ENCODE measurements at places on chromosomes 7 and 10.

DNA sequence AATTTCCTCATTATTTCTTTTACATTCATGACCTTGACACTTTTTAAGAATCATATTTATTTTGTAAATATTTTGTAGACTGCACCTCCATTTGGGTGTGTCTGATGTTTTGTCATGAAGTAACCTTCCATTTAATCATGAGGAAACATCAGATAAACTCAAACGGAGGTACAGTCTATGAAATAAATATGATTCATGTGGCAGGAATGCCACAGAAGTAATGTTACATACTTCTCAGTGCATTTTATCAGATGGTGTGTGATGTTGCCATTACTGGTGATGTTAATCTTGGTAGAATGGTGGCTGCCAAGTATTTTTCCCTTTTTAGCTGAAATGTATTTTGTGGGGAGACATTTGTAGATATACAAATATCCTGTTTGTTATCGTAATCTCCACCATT is 64.9 kb downstream of the ZNF37A start:
- no peak for DNase-seq

- DNase-seq, result no peak
Measured at GRCh38 chr7:127632276-127632910, 14.5 kb upstream of the PAX4 start.

DNA sequence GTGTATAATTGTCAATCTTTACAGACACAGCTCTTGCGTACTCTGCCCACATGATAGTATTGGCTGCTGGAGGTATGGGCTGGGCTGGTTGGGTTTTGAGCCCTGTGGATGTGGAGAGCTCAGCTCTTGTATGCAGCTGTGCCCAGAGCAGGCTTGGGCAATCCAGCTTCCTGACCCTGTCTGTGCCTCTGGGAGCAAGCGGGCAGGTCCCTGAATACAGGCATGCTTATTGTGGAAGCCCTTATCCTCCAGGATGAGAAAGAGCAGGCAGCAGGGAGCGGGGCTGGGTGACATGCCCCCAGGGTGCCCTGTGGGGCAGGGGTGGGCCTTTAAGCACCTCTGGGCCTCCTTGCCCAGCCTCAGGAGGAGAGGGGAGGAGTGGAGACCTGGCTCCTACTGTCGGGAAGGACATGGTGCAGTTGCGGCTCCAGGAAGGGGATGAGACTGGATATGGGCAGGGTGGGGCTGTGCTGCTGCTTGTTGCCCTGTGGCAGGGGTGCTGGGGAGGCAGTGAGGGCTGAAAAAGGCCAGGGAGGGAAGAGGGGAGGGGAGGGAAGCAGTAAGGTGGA is 32.7 kb upstream of the SH2D4B start:
- no peak for DNase-seq

- no peak for DNase-seq
Measured at GRCh38 chr10:116968331-116968730, 36.7 kb downstream of the SHTN1 start.

DNA sequence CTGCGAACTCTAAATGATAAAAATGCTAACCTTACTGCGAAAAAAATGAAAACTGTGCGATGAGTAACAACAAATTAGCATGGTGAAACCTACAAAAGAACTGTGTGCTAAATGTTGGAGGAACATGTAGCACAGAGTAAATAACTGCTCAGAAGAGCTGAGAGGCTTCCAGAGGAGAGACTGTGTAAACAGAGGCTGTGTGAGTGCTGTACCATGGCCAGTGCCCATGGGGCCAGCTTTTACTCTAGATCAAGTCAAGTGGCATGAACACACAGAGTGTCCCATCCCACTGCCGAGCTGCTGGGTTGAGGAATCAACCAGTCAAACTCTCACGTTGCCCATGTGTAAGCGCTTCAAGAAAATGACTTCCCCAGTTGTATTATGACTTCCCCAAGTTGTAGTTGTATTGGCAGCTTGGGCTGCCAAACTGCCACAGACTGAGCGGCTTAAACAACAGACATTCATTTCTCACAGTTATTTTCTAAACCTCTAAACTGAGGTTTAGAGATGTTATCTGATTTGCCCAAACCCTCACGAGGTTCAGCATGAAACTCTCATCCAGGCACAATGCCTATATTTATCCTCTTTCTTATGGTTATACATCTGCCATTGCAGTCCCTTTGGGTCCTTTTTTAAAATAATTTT is 270.7 kb downstream of the ABCA13 start:
- no peak for DNase-seq

DNA sequence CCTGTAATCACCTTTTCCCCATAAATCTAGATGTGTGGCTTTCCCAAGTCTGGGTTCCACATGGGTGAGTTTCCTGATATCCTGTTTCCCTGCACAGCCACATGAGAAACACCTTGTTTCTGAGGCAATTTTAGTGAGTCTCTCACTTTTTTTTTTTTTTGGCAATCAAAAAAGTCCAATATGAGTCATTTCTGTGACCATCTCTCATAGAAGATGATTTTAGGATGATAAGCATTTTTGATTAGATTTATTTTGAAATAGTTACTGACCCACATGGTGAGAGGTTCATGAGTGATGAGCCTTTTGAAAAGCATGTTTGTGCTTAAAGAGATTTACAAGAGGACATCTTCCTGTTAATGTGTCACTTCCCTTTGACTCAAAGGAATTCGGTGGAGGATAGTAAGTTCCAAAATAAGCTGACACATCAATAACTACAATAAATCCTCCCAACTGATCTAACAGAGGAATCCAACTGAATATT is 464.0 kb downstream of the INHBA start:
- no peak for DNase-seq
